AG09309 (cell line): ENCODE measurements at places on chromosomes 16 and 17.

DNA sequence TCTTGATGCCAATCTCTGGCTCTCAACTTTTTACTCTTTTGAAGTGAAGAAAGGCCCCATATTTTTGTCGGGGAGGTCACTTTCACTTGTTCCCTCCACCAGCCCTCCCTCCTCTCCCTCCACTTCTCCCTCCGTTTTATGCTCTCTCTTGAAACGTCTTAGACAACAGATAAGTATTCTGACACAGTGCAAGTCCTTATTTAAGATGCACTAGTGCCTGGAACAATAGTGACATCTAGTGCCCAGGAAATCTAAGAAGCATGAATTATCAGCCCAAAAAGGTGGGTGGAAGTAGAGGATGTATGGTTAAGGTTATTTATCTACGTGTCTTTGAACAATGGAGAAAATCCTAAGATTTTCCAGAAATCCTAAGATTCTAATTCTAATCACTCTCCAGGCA, 17.9 kb downstream of the PSME3IP1 start:
- DNase-seq, result peak; percentile 46

GRCh38 chr16:22007509-22008214, at the start of gene MOSMO:
Gene MOSMO, plus strand, starts transcription at chr16:22008111. Its CDS starts 191 bp downstream, at chr16:22008302.
- DNase-seq, result no peak

GRCh38 chr17:55482591-55483389, 28.5 kb downstream of the SMIM36 start:
- no peak for DNase-seq

- no peak for DNase-seq
Measured at GRCh38 chr16:521381-522210, 5.9 kb upstream of the CAPN15 start.

- DNase-seq, result no peak
Measured at GRCh38 chr16:19748389-19749168, 30.5 kb downstream of the IQCK start.
